ENCODE measurements at places on chromosomes 6 and 20. TPM values are rescaled to one million over a fixed set of nuclear protein-coding genes. Genes with fewer than 3 reads are reported as not detected.

DNA sequence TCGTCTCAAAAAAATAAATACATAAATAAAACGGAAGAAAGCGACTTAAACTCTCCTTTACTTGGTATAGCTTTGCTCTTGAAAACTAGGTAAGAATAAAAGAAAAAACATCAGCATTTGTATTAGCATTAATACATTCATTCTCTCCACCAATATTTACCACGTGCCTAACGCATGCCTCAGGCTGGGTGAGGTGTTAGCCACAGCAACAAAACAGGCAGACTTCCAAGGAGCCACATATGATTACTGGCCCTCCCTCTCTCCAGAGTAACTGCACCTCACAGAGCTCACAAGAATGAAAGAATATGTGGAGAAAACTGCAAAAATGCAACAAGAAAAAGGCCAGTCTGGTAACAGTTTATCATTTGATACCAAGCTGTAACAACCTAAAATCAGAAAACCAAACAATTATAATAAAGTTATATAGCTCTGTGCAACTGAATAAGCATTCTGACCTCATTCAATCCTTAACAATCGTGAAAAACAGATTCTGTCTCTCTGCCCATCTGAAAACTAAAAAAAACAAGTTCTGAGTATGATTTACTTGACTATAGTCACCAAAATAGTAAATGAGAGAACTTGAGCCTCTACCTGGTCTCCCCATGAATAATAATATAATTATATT lies 5.2 kb downstream of the NAPB start:
- DNase-seq, result no peak

- no peak for DNase-seq
Measured at GRCh38 chr6:9494864-9495263, 920.0 kb downstream of the TFAP2A start.

The C2 gene
- 5.3 TPM for polyA plus RNA-seq

DNA sequence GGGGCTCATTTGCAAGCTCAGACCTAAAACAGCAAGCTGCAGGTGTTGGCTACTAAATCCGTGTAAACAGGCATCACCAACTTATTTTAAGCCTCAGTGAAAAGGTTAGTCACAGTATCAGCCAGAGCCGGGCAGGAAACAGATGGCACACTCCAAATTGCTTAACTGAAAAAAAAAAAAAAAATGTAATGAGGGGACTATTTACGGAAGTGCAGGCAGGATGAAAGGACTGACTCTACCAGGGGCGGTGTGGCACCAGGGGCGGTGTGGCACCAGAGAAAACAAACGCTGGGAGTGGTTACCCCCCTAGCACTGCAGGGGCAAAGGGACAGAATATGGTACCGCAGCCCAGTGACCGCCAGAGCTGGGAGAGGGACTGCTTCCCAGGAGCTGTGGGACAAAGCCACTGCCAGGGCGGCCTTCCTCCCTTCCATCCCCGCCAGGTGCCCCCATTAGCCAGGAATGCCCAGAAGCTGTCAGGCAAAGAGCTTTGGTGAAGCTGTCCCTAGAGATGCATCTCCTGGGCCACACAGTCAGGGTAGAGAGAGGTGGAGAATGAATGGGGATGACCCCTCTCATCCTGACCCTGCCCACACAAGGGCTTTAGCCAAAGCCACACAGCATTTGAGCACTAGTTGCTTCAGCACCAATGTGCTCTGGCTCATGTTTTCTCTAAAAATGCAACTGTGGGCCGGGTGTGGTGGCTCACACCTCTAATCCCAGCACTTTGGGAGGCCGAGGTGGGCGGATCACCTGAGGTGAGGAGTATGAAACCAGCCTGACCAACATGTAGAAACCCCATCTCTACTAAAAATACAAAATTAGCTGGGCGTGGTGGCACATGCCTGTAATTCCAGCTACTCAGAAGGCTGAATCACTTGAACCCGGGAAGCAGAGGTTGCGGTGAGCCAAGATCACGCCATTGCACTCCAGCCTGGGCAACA lies 39.6 kb upstream of the GFOD1 start:
- DNase-seq, result peak; percentile 25

- DNase-seq, result no peak
Measured at GRCh38 chr6:160141001-160141726, 19.5 kb downstream of the SLC22A1 start.

DNA sequence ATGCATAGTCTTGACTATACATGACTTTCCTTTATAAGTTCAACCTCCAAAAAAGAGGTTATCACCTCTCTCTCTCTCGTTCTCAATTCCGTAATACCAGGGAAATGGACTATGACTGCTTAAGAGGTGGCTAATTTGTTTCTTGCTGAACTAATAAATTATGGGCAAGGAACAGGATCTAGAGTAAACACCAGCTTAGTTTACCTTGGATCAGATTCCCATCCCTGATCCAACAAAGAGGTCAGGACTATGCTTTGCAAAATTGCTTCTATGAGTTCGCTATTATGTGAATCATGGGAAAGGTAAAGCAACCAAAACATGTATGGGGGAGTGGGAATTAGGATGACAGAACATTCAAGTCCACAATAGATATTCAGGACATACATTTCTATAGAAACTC lies 630.7 kb downstream of the HACE1 start:
- no peak for DNase-seq

DNA sequence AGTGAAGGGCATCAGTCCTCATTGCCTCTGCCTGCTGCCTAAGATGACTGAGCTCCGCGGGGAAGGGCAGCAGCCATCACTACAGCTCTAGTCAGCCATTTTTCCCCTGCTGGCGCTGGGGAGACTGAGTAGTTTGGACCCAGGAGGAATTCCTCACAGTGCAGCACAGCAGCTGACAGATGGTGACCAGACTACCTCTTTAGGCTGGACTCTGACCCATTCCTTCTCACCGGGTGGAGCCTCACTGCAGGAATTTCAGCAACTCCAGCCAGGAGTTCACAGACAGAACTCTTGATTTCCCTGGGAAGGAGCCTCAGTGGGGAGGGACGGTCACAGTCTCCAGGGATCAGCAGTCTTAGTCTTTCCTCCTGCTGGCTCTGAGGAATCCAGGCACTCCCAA lies 492.0 kb upstream of the MMS22L start:
- DNase-seq, result no peak

- no peak for DNase-seq
Measured at GRCh38 chr20:15318682-15319081, 981.3 kb upstream of the FLRT3 start.

DNA sequence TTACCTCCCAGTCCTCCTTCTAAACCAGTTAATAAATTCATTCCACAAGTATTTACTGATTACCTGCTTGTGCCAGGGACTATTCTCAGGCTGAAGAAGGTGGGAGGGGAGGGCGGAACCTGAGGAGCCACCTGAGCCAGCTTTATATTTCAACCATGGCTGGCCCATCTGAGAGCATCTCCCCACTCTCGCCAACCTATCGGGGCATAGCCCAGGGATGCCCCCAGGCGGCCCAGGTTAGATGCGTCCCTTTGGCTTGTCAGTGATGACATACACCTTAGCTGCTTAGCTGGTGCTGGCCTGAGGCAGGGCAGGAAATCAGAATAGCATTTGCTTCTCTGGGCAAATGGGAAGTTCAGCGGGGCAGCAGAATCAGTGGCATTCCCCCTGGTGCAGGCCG lies 4.9 kb upstream of the AAR2 start:
- DNase-seq, result no peak

DNA sequence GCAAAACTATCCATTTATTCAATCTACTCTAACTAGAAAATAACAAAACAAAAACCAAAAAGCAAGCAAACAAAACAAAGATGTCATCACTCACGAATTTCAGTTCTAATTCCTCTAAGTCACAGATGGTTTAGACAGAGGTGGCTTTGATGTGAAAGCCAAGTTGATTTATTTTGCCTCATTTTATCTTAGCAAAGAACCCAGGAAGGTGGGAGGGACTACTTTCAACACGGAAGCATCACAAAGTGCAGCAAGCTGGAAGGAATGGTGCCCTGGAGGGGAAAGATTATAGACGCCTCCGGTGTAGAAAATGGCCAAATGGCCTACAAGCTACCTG lies 88.4 kb downstream of the LAMP5 start:
- no peak for DNase-seq

GRCh38 chr6:162385980-162386379 lies 341.6 kb downstream of the PRKN start:
- DNase-seq, result no peak

The BICRAL gene
- 127 TPM for polyA plus RNA-seq

The MACROD2 gene
- polyA plus RNA-seq, result 19.1 TPM

DNA sequence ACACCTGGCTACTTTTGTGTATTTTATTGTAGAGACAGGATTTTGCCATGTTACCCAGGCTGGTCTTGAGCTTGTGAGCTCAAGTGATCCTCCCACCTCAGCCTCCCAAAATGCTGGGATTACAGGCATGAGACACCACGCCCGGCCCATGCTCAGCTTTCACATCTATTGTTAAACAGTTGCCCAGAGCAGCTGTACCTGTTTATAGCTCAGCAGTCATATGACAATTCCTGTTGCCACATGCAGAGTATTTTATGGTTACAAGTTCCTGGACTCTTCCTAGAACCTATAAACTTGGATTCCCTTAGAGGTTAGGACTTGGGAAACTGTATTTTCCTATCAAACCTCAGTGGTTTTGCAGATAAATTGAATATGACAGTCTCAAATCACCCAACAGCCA lies 188.3 kb upstream of the KCNG1 start:
- no peak for DNase-seq

The WFDC2 gene
- 2.0 TPM for polyA plus RNA-seq

DNA sequence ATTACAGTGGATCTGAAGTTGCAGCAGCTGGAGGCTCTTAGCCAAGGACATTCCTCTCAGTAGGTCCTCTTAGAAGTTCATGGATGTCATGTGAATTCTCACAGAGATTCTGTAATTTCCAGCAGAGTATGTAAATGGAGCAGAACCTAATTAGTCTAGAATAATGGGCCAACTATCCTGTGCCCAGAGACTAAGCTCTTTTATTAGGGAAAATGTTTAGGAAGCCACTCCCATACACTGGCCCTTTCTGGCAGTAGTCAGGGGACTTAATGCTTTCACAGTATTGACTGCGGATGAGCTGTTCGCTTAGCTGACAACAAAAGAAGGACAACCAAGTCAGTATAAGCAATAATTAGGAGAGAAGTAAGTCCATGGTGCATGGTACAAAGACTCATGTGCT lies 43.8 kb upstream of the KIF16B start:
- no peak for DNase-seq

The FOXA2 gene
- not detected for polyA plus RNA-seq

The CSE1L gene
- 65.4 TPM for polyA plus RNA-seq

GRCh38 chr6:158706369-158706982 lies 56.6 kb downstream of the SYTL3 start:
- DNase-seq, result peak; percentile 61

GRCh38 chr6:27899543-27899942 lies 12.7 kb downstream of the OR2B2 start:
- no peak for DNase-seq

- no peak for DNase-seq
Measured at GRCh38 chr6:39914239-39914638, 20.0 kb downstream of the MOCS1 start.

The PGC gene
- not detected for polyA plus RNA-seq

DNA sequence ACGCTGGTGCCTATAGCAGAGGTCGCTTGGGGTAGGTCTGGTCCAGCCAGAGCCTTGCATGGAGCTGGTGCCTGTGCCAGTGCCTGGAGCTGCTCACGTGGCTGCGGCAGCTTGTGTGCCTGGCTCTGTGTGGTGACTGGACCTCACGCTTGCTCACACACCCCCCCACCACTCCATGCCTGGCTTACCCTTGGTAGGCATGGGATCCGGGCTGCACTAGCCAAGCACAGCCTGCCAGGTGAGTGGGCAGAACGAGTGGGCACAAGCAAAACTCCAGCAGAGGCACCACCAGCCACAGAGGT lies 13.0 kb upstream of the DBNDD2 start:
- DNase-seq, result no peak

- no peak for DNase-seq
Measured at GRCh38 chr6:33165581-33166258, 26.5 kb downstream of the COL11A2 start.

DNA sequence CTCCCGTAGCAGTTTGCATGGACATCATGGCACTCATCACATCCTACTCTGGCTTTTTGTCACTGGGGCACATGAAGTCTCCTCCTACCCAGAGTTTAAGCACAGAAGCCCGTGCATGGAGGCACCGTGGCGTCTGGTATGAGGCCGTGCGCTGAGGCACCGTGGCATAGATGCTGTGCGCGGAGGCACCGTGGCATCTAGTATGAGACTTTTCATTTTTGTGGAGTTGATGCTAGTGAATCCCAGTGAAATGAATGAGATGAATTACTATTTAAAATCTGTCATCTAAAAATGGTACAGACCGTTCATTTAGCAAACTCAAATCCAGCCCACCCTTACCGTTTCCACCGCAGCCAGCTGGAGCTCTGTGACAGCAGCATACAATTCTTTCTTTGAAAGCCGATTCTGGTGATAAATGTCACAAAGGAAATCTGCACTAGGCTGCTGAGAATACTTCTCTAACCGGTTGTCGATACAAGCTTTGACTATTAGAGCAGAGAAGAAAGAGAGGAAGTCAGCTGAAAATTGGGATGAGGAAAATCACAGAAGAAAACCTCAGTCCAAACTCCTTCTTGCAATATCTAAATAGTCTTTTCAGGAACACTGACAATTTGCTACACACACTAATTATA lies 11.3 kb downstream of the CYP24A1 start:
- no peak for DNase-seq

The TMEM244 gene
- polyA plus RNA-seq, result not detected

The MYCT1 gene
- 21.9 TPM for polyA plus RNA-seq

The PLEKHG1 gene
- polyA plus RNA-seq, result 11.7 TPM

The WFDC12 gene
- not detected for polyA plus RNA-seq

GRCh38 chr20:49460131-49460530 lies 22.3 kb downstream of the KCNB1 start:
- no peak for DNase-seq

GRCh38 chr6:158825038-158825950 lies 6.1 kb upstream of the EZR start:
- DNase-seq, result no peak

- no peak for DNase-seq
Measured at GRCh38 chr6:42294759-42295158, 77.1 kb upstream of the MRPS10 start.

- no peak for DNase-seq
Measured at GRCh38 chr6:140340795-140341194, 966.3 kb upstream of the CITED2 start.

The ABHD16B gene
- not detected for polyA plus RNA-seq
